ENCODE measurements at places on chromosomes 3 and 15.

DNA sequence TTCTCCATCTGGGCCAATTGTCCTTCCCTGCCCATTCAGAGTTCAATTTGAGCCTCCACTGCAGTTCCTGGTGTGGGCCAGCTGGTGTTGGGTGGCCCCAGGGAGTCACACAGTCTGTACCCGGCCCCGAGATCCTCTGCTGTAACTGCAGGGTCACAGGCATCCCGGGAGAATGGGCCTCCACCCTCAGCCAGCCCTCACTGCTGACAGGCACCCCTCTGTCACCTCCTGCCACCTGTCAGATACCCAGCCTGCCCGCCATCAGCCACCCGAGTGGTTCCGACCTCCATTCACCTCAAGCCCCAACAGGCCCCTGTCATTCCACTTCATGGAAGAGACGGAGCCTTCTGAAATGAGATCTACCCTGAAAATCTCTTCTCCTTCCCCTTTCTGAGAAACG lies 73.2 kb downstream of the ST8SIA2 start:
- no peak for DNase-seq

DNA sequence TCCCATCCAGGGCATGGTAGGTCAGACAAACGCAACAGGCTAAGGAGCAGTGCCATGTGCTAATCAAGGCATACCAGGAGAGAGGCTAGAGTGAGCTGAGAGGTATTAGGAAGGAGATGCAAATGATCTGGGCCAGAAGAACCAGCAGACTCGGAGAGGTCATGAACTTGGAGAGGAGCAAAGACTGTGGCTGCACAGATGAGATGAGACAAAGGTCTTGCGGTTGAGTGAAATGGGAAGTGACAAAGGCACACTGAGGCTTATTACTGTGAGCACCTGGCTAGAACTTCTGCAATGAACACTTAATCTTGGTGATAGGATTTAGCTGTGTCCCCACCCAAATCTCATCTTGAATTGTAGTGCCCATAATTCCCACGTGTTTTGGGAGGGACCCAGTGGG lies 380.2 kb downstream of the ULK4 start:
- no peak for DNase-seq

DNA sequence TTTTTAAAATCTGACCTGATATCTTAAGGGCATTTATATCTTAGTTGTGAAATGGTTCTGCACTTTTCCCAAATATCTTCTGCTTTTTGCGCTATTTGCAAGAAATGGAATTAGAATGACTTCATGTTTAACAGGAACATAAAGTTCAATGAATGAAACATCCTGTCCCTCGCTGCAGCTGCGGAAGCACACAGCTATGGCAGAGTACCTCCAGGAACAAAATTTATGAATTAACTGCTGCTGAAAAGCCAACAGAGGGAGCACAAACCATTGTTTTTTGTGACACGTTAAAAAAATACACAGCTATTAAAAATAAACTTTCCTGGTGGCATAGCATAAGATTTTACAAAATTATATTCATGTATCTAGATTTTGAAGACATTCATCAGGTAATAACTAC lies 404.4 kb upstream of the MDFIC2 start:
- DNase-seq, result no peak

DNA sequence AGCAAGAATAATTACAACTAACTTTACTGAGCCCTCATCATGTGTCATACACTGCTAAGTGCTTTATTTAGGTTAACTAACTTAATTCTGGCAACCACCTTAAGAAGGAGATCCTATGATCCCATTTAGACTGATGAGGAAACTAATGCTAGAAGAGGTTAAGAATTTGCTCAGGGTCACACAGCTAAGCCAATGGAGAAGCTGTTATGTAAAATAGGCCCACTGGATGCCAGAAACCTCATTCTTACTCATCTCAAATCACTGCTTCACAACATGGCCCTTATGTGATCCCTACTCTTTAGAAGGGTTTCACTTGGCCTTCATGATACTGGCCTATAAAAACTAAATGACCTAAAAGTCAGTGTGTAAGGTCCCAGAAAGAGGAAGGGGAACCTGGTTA lies 41.2 kb downstream of the IMPG2 start:
- no peak for DNase-seq

- DNase-seq, result no peak
Measured at GRCh38 chr3:197356275-197356674, 57.9 kb upstream of the DLG1 start.

GRCh38 chr15:41994171-41994650 lies 21.9 kb upstream of the EHD4 start:
- DNase-seq, result no peak

- no peak for DNase-seq
Measured at GRCh38 chr3:49670940-49671290, 3.2 kb upstream of the APEH start.

GRCh38 chr3:190892395-190892902 lies 30.0 kb upstream of the GMNC start:
- DNase-seq, result no peak

DNA sequence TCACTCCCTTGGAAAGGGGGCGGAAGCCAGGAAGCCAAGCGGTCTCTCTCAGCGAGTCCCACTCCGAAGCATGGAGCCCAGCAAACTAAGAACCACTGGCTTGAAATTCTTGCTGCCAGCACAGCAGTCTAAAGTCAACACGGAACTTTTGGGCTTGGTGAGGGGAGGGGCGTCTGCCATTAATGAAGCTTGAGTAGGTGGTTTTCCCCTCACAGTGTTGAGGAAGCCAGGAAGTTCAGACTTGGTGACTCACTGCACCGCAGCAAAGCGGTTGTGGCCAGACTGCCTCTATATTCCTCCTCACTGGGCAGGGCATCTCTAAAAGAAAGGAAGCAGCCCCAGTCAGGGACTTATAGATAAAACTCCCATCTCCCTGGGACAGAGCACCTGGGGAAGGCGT lies 665.4 kb upstream of the CBLB start:
- no peak for DNase-seq

- no peak for DNase-seq
Measured at GRCh38 chr3:49277383-49277775, 347 bp upstream of the C3orf62 start.

- no peak for DNase-seq
Measured at GRCh38 chr3:134896696-134897095, 101.6 kb downstream of the EPHB1 start.

DNA sequence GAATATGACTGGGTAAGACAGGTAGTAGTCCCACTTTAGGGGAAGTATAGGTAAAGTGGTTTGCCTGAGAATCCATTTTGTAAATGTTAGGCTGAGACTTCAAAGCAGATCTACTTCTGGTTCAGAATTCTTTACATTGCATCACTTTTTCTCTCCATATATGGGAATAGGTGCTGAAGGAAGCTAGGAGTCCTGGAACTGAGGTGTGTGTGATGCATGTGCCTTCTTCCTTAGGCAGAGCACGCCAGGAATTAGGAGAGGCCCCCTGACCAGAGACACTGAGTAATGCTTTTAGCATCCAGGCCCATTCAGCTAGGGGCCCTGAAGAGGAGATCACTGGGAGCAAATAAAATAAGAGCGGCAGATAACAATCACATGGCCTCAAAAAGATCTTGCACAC lies 69.2 kb upstream of the DCP1A start:
- DNase-seq, result no peak

DNA sequence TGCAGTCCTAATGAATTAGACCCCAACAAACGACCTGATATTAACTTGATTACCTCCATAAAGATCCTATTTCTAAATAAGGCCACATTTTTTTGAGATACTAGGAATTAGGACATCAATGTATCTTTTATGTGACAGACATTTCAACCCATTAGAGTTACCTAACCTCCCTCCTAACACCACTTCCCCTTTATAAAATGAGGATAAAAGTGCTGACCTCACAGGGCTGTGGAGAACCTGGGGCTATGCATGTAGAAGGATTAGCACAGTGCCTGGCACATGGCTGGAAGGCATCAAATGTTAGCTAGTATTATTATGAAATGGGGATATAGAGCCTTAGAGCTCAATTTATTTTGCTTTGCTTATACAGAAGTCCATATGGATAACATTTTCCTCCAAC lies 53.5 kb upstream of the LRRN1 start:
- DNase-seq, result no peak

Measured in NCI-H187 treated with DMSO at 0.1 percent for 48 hours (cell line).